Prostate gland (tissue), 2 donors: ENCODE measurements at places on chromosomes 2 and 18. TPM values are rescaled to one million over a fixed set of nuclear protein-coding genes. Genes with fewer than 3 reads are reported as not detected.

Gene MROH2A
- 2.3 TPM for total RNA-seq

Gene NPHP1
- total RNA-seq, result 5.2 TPM

Gene MC2R
- total RNA-seq, result not detected

Gene CXCR1
- not detected for total RNA-seq

Gene UGT1A3
- total RNA-seq, result not detected

Gene COBLL1
- 82.8 TPM for total RNA-seq

Gene MEP1B
- not detected for total RNA-seq

GRCh38 chr2:20994130-20994529 lies 49.7 kb downstream of the APOB start:
- DNase-seq, result no peak
- H3K27ac ChIP-seq, result no peak overlapping the region
- no peaks in the 10 kb centered on the region for H3K27me3 ChIP-seq
- H3K4me3 ChIP-seq, result no peak overlapping the region
- no peaks in the 10 kb centered on the region for H3K4me1 ChIP-seq

DNA sequence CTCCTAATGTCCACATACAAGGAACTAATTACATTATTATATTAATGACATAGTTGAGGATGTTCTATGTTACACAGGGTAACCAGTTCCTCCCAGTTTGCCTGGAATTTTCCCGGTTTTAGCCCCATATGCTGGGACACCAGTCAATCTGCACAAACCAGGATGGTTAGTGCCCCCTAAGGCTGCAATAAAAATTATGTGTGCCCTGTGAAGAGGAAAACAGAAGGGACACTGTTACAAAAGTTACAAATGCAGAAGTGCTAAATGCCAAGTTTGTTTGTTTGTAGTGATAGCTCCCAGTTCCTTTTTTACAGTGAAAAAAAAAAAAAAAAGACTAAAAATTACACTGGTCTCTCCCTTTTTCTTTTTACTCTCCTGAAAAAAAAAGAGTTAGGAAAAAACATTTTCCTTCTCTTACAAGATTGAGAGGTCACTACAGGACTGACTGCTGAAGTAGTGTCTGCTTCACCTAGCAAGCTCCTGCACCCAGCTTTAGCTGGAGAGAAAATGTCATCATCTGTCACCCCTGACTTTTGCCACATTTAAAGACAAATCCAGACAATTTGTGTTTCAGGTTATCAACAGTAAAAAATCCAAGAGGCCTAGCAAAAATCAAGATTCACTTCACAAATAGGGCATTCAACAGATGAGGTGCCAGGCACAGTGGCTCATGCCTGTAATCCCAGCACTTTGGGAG lies 3.2 kb downstream of the ANKRD44 start:
- H3K4me3 ChIP-seq, result no peak overlapping the region
- no peak overlapping the region for H3K27ac ChIP-seq
- no peak for DNase-seq
- H3K36me3 ChIP-seq, result no peaks in the 10 kb centered on the region

- no peak overlapping the region for H3K27ac ChIP-seq
- H3K4me3 ChIP-seq, result no peak overlapping the region
- H3K36me3 ChIP-seq, result no peaks in the 10 kb centered on the region
Measured at GRCh38 chr2:50674876-50675275, 357.1 kb downstream of the NRXN1 start.

GRCh38 chr2:232088771-232089170 lies 127.3 kb downstream of the DIS3L2 start:
- H3K4me3 ChIP-seq, result no peak overlapping the region
- H3K36me3 ChIP-seq, result no peaks in the 10 kb centered on the region
- H3K27me3 ChIP-seq, result no peaks in the 10 kb centered on the region
- no peak overlapping the region for H3K27ac ChIP-seq
- no peaks in the 10 kb centered on the region for H3K4me1 ChIP-seq
- no peak for DNase-seq

GRCh38 chr2:12871694-12872315 lies 155.1 kb downstream of the TRIB2 start:
- no peak overlapping the region for H3K27ac ChIP-seq
- no peaks in the 10 kb centered on the region for H3K4me1 ChIP-seq
- no peaks in the 10 kb centered on the region for H3K36me3 ChIP-seq

GRCh38 chr18:31162419-31162793 lies 250 bp downstream of the DSC1 start:
- no peaks in the 10 kb centered on the region for H3K27me3 ChIP-seq
- no peak overlapping the region for H3K27ac ChIP-seq
- no peak for DNase-seq
- no peak overlapping the region for H3K4me3 ChIP-seq
- no peaks in the 10 kb centered on the region for H3K4me1 ChIP-seq
- no peaks in the 10 kb centered on the region for H3K36me3 ChIP-seq

DNA sequence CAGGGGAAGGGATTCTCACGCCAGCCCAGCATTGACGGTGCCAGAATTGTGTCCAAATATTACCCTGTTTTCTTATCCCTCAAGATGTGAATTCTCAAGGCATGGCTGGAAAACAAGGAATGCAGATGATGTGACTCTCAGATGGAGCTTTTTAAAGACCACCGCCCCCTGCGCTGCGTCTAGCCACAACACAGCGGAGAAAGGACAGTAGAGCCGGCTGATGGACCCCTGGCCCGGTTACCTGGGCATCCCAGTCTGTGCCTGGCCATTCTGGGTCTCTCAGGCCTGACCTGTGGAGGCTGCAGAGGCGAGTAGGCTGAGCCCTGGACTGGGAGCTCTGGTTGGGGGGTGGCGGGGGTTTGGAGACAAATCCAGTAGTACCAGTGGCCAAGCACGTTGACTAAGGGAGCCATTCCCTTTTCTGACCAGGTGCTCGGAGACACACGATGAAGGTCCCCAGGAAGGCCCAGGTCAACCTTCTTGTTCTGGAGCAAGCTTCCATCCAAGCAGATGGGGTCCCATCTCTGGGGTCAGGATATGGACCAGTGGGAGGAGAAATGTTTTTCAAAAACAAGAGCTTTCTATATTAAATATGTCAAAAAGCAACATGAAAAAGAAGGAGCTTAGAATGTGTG lies 5.3 kb downstream of the CAPN13 start:
- no peak overlapping the region for H3K4me3 ChIP-seq
- no peaks in the 10 kb centered on the region for H3K36me3 ChIP-seq
- no peaks in the 10 kb centered on the region for H3K4me1 ChIP-seq
- no peak overlapping the region for H3K27ac ChIP-seq
- DNase-seq, result no peak
- no peaks in the 10 kb centered on the region for H3K27me3 ChIP-seq

- no peaks in the 10 kb centered on the region for H3K4me1 ChIP-seq
- no peaks in the 10 kb centered on the region for H3K27me3 ChIP-seq
Measured at GRCh38 chr2:950080-950966, at the start of gene SNTG2. Gene SNTG2 (plus strand): TSS chr2:950849. CDS start chr2:950997, 148 bp downstream.

DNA sequence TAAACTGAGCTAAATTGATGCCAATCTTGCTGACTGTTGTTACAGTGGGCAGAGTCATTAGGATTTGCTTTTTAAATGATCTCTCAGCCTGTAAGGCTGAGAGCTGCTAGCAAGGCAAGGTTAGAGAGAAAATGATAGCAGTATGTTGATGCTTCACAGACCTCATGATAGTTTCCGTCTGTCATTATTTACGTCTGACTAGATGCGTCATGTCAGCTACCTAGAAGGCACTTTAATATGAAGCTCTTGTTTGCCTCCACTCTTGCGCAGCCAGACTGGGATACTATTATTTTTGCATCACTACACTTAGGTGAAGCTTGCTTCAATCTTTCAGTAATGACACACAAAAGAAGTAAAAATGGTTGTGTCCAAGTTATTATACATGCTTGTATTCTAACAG lies 313.8 kb downstream of the LNPK start:
- H3K36me3 ChIP-seq, result no peaks in the 10 kb centered on the region
- H3K27ac ChIP-seq, result no peak overlapping the region
- H3K4me3 ChIP-seq, result no peak overlapping the region
- no peaks in the 10 kb centered on the region for H3K4me1 ChIP-seq

- H3K27ac ChIP-seq, result no peak overlapping the region
- no peaks in the 10 kb centered on the region for H3K4me1 ChIP-seq
- H3K36me3 ChIP-seq, result no peaks in the 10 kb centered on the region
- no peaks in the 10 kb centered on the region for H3K27me3 ChIP-seq
- H3K4me3 ChIP-seq, result no peak overlapping the region
Measured at GRCh38 chr18:49094979-49095632, 144.3 kb upstream of the SMAD7 start.

DNA sequence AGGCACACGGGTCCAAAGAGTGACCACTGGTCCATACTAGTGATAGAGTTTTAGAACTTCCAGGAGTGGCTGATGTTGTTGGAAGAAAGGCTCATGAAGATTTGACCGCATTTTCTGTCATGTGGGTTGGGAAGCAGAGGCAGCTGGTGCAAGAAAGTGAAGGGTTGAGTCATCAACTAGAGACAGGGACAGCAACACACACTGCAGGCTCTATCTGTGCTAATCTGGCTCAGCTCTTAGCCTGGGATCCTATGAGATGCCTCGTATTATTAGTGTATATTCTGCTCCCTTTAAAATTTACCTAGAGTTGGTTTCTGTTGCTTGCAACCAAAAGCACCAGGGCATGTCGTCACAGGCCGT lies 2.5 kb upstream of the SH3RF3 start:
- H3K4me1 ChIP-seq, result no peaks in the 10 kb centered on the region
- no peak for DNase-seq
- no peaks in the 10 kb centered on the region for H3K36me3 ChIP-seq
- no peak overlapping the region for H3K27ac ChIP-seq

GRCh38 chr2:5694306-5694705 lies 2.1 kb downstream of the SOX11 start:
- H3K36me3 ChIP-seq, result no peaks in the 10 kb centered on the region
- peaks cover 53% of the 10 kb centered on the region for H3K27me3 ChIP-seq
- no peak overlapping the region for H3K4me3 ChIP-seq
- peaks cover 6% of the 10 kb centered on the region for H3K4me1 ChIP-seq

DNA sequence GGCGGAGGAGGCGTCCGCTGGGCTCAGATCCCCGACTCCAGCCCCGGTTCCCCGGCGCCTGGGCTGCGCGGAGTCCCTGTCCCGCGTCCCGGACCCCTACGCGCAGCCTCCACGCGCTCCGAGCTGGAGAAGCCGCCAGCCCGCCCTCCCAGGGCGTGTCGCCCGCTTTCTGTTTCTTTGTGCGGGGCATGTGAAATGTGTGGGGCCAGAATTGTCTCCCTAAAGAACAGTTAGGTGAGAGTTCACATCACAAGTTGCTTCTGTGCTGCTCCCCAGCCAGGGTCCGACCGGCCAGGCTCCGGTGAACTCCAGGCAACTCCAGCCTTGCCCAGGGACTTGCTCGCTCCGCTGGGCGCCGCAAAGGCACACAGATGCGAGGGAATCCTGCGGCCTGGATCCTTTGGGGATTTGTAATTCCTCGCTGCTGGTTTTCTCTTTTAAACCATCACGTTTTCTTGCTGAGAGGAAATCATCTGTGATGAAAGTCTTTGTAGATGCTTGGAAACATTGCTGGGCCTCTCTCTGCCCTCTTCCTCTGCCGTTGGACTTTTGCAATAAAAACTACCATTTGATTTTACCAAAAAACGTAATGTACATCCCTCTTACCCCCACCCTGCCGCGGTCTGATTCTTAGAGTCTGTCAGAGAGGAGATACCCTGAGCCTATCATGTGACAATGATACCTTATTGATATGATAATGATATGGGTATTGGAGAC lies 631 bp downstream of the GYPC start:
- DNase-seq, result no peak
- peak overlapping the region; percentile 45 for H3K4me3 ChIP-seq
- H3K27me3 ChIP-seq, result no peaks in the 10 kb centered on the region
- H3K36me3 ChIP-seq, result no peaks in the 10 kb centered on the region

DNA sequence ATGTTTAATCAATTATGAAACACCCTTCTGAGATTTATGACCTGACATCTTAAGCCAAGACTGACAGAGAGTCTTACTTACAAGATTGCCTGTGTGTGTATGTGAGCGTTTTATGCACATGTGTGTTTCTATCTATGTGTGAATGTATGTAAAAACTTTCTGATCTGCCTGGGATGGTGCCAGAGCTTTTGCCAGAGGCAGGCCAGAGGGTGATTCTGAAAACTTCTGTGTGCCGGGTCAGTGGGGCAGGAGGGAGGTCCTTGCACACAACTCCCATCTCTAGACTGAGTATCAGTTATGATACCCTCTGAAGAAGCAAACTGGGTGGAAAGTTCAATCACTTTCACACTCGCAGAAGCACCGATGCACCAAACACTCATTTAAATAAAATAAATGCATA lies 335.0 kb upstream of the NT5C1B start:
- no peaks in the 10 kb centered on the region for H3K27me3 ChIP-seq
- H3K36me3 ChIP-seq, result no peaks in the 10 kb centered on the region
- H3K4me3 ChIP-seq, result no peak overlapping the region
- H3K27ac ChIP-seq, result no peak overlapping the region
- DNase-seq, result no peak
- H3K4me1 ChIP-seq, result no peaks in the 10 kb centered on the region

DNA sequence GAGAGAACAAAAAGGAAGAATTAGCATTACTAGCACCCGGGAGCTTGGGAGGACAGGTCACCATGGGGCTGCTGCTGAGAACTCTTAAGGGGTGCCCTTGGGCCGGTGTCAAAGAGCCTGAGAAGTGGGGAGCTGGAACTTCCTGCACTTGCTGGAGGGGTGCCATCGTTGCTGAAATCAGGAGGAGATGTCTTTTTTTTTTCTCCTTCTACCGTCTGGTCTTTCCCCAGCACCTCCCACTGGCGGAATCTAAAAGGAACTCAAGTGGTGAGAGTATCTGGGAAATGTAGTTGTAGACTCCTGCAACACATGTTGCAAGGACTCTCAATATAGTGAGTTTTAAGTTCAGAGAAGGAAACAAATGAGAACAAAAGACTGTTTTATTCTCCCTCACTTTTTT lies 6.1 kb upstream of the AMMECR1L start:
- DNase-seq, result no peak
- H3K27ac ChIP-seq, result no peak overlapping the region
- H3K36me3 ChIP-seq, result no peaks in the 10 kb centered on the region
- H3K4me3 ChIP-seq, result no peak overlapping the region
- no peaks in the 10 kb centered on the region for H3K27me3 ChIP-seq

DNA sequence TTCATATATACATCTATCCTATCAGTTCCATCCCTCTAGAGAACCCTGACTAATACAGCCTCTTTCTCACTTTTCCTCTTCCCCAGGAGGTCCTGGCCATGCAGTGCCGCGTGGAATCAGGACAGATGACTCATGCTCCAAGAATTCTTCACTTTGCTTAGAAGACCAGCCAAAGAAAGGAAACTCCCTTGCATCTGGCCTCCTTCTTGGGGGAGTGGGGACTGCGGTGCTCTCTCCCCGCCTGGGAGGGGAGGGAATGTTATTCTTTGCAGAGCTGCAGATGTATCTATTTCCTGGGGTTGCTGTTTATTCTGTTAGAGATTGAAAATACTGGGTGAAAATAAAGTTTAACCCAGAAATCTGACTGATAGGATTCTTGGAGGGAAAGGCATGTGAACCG lies 111.5 kb upstream of the SH3BP4 start:
- H3K36me3 ChIP-seq, result no peaks in the 10 kb centered on the region
- H3K4me3 ChIP-seq, result no peak overlapping the region
- H3K4me1 ChIP-seq, result no peaks in the 10 kb centered on the region
- DNase-seq, result no peak

DNA sequence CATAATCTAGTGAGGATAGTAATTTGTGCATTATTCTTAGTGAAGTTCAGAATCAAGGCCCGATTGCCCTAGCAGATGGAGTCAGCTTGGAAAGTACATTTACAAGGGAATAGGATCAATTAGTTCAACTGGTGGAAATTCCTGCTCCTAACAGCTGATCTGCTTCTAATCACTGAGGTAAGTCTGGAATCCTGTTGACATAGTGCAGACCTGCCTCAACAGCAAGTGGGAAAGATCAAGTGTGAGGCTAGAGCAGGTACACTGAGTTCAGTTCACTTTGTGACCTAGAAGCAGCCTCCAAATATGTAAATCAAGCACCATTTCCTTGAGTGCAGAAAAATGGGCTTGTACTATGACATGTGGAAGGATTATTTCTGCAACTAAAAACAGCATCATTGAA lies 111.2 kb upstream of the NOSTRIN start:
- H3K4me1 ChIP-seq, result no peaks in the 10 kb centered on the region
- H3K36me3 ChIP-seq, result no peaks in the 10 kb centered on the region
- no peak overlapping the region for H3K27ac ChIP-seq
- H3K4me3 ChIP-seq, result no peak overlapping the region
